ENCODE measurements at places on chromosomes 12 and 14.

- no peak for DNase-seq
Measured at GRCh38 chr12:106051853-106052531, 86.8 kb downstream of the NUAK1 start.

- DNase-seq, result no peak
Measured at GRCh38 chr12:11143352-11143751, 8.9 kb upstream of the TAS2R30 start.

- no peak for DNase-seq
Measured at GRCh38 chr12:29187756-29188155, 38.7 kb downstream of the FAR2 start.

DNA sequence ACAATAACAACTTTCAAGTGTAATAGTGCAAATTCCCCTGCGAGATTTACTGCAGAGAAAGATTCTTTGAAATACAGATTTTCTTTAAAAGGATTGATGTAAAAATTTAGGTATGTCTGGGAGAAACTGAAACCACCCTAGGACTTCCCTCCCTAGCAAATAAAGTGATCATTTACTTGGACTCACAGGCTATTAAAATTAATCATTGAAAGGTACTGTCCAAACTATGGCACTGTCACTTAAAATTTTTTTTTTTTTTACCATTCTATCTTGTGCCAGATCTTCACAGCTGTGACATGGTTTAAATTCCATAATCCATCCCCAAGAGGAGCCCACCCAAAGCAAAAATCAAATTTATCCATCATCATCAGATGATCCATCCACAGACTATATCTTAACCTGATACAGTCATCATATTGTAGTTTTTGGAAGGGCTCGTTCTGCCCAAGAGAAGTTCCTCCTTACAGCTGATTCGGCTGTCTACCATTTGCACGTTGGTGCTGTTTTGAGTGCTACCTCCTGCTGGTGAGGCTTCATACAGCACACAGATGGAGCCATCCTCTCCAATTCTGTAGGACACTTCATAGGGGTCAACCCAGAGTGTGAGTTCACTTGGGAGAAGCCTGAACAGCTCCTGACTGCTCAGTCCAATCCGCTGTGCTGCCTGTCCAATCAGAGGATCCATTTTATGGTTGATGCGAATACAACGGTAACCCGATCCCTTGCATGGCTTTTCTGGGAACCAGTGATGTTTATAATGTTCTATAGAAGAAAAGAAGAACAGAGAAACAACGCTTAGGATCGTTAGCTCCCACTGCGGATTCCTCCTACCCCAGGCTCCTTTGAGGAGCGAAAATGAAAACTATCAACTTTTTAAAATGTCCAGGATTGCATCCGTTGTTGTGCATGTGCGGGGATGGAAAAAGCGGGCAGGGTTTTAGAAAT is 1.7 kb downstream of the BTG1 start:
- DNase-seq, result peak; percentile 19

DNA sequence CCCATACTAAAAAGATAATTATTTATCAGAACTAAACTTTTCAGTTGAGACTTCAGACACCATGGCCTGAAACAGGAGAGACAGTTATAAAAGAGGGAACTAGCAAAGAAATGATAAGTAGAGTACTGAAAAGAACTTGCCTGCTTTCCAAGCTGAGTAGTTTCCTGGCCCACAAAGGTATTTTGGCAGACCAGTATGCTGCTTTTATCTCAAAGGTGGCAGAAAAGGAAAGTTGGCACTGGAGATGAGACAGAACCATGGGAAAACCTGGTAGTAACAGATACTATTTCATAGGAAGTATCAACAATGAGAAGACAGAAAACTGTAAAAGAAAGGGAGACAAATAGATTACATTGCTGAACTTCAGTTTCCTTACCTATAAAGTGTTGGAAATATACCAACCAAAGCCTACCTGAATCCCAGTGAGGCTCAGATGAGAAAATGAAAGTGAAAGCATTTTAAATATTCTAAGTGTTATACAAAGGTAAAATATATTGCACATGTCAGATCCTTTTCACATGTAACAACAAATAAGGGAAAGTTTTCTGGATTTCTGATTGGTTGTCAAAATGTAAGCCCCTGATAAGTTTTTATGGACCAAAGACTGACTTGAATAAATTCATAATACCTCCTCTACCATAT is 155.3 kb upstream of the FSCB start:
- no peak for DNase-seq

GRCh38 chr12:79983986-79984620 is 49.2 kb upstream of the PPP1R12A start:
- no peak for DNase-seq

DNA sequence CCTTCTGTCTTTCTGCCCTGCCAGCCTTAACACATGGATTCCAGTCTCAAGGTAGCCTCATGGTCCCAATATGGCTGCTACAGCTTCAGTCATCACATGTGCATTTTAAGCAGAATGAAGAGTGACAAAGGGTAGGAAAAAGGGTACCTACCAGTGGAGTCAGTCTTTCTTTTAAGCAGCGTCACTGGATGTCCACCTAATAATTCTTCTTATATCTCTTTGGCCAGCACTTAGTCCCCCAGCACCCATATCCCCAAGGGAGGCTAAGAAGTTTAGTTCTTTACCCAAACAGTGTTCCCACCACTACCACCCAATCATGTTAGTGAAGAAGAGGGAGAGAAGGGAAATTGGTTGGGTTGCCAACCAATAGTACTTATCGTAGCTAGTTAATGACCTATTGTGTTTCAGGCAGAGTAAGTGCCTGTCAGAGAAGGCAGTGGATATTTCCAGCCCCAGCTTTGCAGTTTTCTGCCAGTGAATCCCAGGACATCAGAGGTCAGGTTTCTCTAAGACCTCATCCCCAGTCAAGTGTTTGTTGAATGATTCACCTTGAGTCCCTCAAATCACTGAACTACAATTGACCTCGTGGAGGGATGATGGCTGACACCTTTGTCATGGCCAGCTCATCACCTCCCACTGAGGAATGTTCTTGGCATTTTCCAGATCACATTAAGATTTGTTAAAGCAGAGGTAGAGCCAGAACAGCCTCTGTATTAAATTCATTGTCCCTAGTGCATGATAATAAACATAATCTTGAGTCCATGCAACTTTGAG is 250.9 kb upstream of the CRY1 start:
- DNase-seq, result no peak

- no peak for DNase-seq
Measured at GRCh38 chr12:103144278-103144677, 186.8 kb downstream of the ASCL1 start.

- no peak for DNase-seq
Measured at GRCh38 chr12:122349078-122349477, 73.4 kb downstream of the CLIP1 start.

GRCh38 chr12:122646517-122647217 is 56.5 kb downstream of the HCAR2 start:
- no peak for DNase-seq

DNA sequence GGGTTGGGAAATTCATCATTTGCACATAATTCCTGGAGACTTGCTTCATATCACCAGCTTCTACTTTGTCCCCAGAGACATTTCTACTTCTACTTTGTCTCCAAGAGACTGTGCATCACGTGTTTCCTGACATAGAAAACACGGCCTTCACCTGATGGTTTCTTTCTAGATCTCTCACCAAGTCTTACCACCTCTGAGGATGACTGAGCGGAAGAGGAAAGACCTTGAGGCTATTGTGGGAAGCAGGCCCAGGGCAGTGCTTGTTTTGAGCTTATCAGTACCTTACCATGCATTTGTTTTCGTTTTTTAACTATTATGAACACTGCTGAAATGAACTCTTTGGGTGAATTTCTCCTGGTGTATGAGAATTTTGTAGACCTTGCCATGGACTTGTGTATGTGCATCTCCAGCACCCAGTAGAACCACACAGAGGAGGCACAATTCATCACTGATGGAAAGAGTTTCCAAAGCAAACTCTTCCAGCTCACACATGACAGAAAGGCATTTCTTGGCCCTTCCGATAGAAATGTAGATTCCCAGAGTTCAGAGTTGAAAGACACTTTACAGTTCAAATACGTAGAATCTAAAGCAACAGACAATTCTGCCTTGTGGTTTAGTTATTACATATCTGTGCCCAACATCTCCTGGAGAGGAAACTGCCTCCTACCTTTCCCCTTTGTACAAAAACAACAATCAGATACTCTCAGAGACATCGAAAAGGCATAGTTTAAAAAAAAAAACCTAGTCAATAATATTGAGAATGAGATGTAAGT is 434.7 kb downstream of the FUT8 start:
- DNase-seq, result peak; percentile 46

DNA sequence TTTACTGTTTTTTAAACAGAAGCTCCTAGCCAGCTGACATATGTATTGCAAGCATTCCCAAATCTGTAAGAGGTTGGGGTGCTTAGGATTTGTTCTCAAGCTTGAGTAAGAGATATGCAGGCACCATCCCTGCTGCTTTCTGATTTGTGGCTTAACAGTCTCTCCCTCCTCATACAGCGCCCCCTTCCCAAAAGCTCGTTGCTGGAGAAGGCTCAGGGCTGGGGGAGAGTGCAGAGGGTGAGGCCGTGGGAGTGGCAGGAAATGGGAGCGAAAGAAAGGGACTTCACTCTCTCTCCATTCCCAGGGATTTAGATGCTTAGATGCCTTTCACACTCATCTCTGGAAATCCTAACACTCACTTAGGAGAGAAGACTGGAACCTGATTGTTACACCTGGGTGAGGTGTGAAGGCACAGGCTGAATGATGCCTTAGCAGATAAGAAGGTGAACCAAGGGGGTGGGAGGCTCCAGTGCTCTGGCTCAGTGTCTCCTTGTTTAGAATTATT is 172.0 kb downstream of the C12orf75 start:
- no peak for DNase-seq

GRCh38 chr14:73814153-73814552 is 37.5 kb upstream of the PTGR2 start:
- no peak for DNase-seq

All from activated naive CD4-positive, alpha-beta T cell (primary cell).